ENCODE measurements at places on chromosomes 3 and 15. TPM values are rescaled to one million over a fixed set of nuclear protein-coding genes. Genes with fewer than 3 reads are reported as not detected.

- no peak for DNase-seq
Measured at GRCh38 chr15:60096157-60096556, 92.0 kb downstream of the FOXB1 start.

DNA sequence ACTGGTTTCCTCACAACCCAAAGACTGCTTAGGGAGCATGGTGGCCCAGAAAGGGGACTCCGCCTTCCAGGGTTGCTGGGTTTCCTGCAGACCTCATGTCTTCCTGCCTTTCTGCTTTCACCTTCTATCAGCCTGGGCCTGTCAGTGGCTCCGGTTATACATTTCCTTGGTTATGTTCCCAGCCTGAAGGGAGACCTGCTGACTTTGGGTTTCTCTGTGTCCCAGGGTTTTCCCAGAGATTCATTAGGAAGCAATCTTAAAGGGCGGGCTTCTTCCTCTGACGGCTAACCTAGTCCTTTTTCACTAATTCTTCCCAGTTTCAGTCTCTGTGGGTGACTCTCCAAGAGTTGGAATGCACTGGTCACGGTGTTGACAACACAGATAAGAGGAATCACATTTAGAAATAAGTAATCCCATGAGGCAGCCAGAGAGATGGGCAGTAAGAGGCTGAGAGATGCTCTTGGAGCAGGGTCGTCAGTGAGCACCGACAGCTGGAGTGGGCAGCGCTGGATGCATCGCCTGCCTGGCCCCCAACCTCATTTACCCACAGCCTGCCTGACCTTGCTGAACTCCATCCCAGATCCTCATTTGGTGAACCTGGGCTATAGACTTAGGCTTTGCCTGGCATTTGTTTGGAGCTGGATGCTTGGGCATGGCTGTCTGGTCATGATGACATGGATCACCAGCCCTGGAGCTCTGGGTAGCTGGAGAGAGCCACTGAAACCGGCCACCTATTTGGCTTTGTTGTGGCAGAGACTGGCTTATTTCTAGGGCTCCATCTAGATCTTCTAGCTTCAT, 10.0 kb upstream of the EHD4 start:
- no peak for DNase-seq

DNA sequence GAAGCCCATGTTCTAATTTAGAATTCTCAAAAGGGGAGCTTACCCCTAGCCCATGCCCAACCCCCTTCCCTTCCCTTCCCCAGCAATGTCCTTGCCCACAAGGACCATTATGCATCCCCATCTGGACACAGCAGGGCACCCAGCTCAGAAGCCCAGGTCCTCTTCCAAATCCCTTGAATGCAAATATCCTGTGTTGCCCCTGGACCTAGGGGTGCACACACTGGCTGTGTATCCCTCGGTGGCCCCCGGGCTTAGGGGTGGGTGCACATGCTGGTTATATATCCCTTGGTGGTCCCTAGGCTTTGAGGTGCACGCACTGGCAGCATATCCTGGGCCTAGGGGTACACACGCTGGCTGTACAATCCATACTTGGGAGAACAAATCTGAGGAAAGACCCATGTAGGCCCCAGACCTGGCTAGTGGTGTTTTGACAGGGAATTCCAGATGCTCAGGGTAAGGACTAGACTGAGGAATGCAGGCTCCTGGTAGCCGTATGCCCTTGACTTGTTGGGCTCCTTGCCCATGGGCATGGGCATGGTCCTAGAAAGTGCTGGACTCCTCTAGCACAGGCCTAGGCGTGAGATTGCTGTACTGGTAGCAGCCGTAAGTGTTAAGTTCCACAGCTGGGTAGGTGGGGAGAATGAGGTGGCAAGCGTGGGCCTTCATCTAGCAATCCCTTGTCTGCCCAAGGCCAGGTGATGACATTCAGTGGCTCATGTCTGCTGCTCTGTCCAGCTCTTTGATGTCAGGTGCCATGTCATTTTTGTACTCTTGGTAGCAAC, 222.4 kb downstream of the OPA1 start:
- DNase-seq = no peak

DNA sequence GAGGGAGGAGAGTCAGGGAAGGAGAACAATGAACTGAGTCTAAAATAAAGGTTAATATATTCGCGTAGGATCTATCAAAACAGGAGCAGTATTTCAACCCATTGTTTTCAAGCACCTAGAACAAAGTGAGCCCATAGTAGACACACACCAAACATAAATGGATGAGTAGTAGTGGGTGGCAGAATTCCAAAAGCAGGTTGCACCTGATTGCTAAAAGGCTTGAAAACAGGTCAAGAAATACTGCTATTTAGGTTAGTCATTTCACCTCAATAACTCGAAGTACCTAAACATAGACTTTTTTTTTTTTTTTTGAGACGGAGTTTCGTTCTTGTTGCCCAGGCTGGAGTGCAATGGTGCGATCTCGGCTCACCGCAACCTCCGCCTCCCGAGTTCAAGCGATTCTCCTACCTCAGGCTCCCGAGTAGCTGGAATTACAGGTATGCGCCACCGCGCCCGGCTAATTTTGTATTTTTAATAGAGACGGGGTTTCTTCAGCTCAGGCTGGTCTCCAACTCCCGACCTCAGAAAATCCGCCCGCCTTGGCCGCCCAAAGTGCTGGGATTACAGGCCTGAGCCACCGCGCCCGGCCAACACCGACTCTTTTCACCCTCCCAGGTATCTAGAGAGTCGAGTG, 855 bp upstream of the ABHD5 start:
- DNase-seq = no peak

DNA sequence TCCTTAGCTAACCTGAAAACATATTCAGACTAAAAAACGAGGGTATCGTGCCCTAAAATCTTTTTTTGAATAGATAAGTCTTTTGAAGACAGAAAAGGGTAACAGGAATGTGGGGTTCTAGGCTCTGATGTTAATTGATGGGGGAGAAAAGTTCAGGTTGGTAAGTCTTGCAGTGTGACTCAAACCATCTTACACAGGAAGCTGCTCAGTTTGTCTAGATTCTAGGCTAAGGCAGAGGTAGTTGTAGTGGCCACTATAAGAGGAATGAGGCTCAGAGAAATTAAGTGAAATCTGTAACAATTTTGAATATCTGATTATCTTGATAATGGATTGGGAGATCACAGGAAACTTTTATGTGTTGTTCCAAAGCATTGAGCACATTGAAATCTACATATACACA, 267.9 kb downstream of the PDCD6IP start:
- no peak for DNase-seq

DNA sequence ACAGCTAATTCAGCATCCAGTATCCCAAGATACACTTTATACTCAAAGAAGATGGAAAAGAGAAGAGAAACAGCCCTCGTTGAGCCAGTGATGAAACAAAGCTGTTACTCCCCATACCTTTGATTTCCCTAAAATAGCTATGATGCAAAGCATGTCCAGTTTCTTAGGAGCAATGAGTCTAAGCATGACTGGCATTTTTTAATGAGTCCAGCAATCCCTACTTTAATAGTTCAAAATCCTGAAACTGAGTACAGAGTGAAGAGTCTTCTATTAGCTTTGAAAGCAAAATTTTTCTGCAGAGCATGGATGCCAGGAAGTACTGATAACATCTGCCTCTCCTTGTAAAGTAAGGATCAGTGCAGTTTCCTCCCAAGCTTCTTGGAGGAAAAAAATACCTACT, 302.7 kb downstream of the IL5RA start:
- DNase-seq = no peak

DNA sequence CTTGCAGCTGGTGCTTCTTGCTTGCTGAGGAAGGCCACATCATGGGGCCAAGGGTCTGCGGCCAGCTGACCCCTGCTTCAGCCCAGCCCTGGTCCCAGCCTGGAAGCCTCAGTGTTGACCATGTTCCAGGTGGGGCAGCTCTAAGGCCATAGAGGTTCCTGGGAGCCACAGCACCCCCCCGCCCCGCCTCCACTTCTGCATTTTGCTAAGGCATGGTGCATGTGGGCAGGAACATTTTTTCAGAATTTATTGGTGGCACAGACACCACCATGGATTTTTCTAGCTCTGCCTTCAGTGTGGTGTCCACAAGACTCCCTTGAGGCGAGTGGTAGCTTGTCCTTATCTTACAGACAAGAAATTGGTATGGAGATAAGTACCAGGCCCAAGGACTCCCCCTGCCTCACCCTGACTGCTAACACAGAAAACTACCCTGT, 1.9 kb upstream of the CHST14 start:
- DNase-seq = no peak

The FAM3D gene
- total RNA-seq = 0.66 TPM

The CNOT10 gene
- total RNA-seq = 36.6 TPM

The RBMS3 gene
- total RNA-seq = 49.5 TPM

The CCNB2 gene
- total RNA-seq = 30.1 TPM

The EPHA3 gene
- total RNA-seq = not detected

The TEX9 gene
- total RNA-seq = 1.2 TPM

The GOLGA8J gene
- not detected for total RNA-seq

Measured in pulmonary artery endothelial cell (primary cell).